ENCODE measurements at places on chromosomes 3 and 15.

DNA sequence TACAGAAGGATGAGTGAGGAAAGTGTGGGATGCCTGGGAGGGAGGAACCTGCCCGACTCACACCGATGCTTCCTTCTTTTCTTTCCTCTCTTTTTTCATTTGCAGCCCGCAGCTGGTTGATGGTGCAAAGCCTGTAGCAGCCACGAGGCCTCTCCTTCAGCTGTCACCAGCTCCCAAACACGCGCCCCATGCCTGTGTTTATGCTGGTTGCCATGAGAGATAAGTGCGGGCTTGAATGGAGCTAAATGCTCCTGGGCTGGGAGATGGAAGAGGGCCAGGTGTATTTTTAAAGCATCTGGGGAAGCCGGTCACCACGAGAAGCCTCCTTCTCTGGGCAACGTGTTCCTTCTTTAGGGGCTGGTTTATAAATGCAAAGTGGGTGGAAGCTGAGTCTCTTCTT is 9.3 kb downstream of the COLQ start:
- DNase-seq, result no peak

- no peak for DNase-seq
Observed at GRCh38 chr3:65114041-65114440, 426.2 kb upstream of the ADAMTS9 start.

- peak; percentile 65 for DNase-seq
Observed at GRCh38 chr3:9809615-9810432, at the start of gene TTLL3. Gene TTLL3 (plus strand): TSS chr3:9810262. CDS start chr3:9810662, 400 bp downstream.

DNA sequence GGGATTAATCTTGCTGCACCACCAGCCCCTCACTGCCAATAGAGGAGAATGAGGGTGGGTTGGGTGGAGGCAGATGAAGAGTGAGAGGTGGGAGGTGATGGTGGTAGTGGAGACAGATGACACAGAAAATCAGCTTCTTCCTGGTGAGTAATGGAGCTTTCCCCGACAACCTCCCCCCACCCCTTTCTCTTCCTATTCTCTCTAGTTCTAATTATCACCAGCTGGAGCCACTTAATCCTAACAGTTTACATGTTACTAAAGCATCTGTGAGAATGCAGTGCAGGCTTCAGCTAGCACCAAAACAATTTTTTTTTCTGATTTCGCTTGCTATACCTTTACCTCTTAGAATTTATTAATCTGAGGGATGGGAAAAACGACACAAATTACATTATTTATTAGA is 116.1 kb upstream of the DNAJC19 start:
- peak; percentile 10 for DNase-seq

DNA sequence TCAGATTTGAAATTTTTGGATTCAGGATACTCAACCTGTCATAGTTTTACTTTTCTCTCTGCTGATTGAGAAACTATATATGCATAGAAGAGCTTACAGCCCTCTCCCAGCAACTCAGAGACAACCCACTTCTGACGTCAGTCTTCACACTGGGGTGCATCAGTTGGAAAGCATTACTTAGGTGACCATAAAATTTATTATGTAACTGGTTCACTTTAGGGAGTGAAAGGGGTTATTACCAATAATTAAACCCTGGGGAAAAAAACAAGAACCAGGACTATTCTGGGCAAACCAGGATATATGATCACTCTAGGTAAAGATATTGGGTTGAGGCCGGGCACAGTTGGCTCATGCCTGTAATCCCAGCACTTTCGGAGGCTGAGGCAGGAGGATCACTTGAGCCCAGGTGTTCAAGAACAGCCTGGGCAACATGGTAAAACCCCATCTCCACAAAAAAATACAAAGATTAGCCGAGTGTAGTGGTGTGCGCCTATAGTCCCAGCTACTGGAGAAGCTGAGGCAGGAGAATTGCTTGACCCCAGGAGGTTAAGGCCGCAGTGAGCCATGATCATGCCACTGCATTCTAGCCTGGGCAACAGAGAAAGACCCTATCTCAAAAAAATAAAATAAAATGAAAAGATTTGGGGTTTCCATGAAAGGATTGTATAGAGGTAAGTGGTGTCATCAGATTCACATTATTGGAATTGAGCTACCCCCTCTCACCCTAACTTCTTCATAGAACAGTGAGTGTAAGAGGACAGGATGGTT is 27.1 kb downstream of the HES1 start:
- no peak for DNase-seq

DNA sequence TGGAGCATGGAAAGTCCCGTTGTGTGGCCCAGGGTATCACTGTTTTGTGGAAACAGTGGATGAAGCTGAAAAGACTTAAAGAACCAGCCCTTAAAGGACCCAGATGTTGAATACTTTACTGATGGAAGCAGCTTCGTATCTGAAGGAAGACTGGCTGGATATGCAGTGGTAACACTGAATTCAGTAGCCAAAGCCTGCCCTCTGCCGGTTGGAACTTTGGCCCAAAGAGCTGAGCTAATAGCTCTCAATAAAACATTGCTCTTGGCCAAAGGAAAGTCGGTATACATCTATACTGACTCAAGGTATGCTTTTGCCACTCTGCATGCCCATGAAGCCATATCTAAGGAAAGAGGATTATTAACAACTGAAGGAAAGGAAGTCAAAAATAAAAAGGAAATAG is 885.4 kb downstream of the PDCD6IP start:
- DNase-seq, result peak; percentile 55

DNA sequence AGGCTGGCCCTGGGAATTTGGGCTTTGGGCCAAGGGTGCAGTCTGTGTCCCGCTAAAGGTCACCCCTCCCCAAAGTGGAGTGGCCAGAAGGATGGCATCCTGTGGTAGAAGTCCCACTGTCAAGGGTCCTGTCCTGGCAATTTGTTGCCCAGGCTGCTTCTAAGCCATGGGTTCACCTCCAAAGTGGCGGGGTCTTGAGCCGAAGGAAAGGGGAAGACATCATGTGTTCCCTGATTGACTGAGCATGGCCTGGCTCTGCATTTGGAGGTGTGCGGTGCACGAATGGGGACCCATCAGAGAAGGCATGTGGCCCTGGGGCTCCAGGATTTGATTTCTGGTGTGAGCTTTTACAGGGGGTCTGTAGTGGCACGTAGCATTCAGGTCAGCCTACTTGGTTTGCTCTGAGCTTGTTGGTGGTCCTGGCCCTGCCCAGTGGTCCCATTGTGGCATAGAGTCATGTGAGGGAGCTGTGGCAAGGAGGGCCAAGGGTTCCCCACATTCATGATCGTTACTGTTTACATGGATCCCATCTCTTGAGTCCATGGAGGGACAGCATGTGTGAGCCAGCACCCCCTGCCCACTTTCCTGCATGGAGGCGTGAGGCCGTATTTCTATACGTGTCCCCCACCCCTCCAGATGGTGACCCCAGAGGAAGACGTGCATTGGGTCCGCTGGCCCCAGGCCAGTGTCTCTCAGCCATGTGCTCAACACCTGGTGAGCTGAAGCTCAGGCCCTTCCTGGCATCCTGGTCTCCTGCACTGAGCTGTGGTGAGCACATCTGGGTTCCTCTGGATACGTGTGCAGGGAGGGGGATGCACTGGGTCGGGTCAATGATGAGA is 225.1 kb downstream of the SNRPN start:
- no peak for DNase-seq

GRCh38 chr3:193710286-193711165 is 117.5 kb downstream of the OPA1 start:
- DNase-seq, result no peak

GRCh38 chr3:177110895-177111294 is 86.4 kb downstream of the TBL1XR1 start:
- no peak for DNase-seq

GRCh38 chr3:23875113-23875725 is 41.6 kb downstream of the NKIRAS1 start:
- peak; percentile 72 for DNase-seq

GRCh38 chr3:73029321-73029796 is 32.1 kb upstream of the EBLN2 start:
- DNase-seq, result peak; percentile 89

DNA sequence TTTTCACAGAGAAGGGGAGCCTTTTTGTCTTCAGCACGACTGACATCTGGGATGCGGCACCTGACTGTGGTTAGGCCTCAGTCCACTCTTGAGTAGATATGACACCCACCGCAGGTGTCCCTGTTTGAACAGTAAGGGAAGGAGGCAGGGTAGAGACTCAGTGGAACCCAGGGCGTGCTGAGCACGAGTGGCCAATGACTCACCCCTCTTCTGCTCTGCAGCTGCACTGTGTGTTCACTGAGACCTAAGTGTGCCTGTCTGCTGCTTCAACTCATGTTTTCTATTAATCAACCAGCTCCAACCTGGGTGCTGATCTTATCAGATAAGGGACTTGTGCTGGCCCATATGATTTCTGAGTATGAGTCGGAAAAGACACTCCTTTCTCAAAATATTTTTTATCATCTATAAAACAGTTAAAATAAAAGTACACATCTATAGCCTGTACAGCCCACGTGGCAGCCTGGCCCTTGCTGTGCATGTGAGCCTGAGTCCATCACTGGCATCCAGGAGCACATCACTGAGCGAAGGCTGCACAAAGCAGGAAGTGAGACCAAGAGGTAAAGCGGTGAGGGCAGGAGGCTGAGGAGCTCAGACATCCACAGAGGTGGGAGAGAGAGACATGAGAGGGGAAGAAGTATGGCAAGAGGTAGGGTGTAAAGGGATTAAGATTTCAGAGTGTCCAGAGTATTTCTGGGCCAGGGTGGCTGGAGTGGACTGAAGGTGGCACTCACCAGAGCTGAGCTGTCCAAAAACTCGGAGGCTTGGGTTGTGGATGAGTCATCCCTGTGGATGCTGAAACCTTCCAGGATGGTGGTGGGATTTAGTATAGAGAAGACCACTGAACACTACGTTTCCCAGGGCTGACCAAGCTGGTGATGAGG is 49.2 kb downstream of the SLC41A3 start:
- peak; percentile 15 for DNase-seq

GRCh38 chr3:167750272-167750971 is 14.9 kb downstream of the SERPINI1 start:
- DNase-seq, result no peak

DNA sequence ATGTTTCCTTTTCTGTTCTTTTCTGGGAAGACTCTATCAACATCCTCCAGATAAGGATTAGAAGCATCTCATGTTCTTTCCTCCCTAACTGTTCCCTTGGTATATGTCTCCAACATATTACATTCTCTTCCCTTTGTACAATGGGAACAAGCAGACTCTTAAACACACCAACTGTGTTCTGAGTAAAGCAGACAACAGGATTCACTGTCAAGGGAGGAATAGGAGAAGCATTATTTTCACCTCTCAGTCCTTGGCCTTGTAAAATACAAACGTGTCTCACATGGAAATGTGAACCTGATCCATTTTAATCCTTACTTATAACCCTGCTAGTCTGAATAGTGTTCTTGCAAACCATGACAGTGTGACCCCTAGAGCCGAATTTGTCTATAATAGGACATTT is 19.6 kb downstream of the GYG1 start:
- DNase-seq, result no peak

Measured in fibroblast of skin of right biceps (primary cell).